Fibroblast of upper back skin (primary cell): ENCODE measurements at places on chromosomes 5 and 9.
A peak's percentile ranks its signal among the peaks of the same experiment; 100 is the strongest.

DNA sequence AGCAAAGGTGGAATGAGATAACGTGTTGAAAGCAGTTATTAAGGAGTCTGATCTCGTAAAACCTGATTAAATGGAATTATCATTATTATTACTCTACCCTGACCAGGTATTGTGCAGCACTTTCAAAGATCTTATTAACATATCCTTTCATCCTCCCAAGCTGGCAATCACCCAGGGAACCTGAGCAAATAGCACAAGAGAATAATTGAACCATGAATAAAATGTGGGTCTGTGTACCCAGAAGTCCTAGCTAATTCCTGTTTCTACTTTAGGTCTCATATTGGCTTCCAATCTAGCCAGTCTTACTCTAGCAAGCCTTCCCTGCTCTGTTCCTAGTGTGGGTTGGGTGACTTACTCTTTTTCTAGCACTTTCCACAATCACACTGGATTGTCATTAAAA is 162.2 kb upstream of the STK32A start:
- DNase-seq = no peak

GRCh38 chr9:18699764-18700163 is 225.8 kb downstream of the ADAMTSL1 start:
- DNase-seq = no peak

- peak; percentile 57 for DNase-seq
Measured at GRCh38 chr9:130235558-130236435, 29.8 kb upstream of the HMCN2 start.

DNA sequence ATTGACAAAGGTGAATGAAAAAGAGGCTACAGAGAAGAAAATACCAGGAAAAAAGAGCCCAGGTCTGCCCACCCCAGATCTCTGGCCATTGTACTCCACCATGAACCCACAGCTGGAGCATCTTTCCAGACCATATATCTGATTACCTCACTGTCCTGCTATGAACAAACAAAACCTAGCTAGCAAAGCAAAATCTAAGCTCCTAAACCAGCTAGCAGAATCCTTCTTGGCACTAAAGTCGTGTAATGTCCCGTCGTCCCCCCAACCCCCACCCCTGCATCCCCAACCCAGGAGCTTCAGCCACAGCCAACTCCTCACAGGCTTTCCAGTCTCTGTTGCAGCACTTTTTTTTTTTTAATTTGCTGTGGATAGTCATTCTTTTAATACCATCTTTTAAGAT is 2.5 kb downstream of the C1QTNF3 start:
- DNase-seq = peak; percentile 41

DNA sequence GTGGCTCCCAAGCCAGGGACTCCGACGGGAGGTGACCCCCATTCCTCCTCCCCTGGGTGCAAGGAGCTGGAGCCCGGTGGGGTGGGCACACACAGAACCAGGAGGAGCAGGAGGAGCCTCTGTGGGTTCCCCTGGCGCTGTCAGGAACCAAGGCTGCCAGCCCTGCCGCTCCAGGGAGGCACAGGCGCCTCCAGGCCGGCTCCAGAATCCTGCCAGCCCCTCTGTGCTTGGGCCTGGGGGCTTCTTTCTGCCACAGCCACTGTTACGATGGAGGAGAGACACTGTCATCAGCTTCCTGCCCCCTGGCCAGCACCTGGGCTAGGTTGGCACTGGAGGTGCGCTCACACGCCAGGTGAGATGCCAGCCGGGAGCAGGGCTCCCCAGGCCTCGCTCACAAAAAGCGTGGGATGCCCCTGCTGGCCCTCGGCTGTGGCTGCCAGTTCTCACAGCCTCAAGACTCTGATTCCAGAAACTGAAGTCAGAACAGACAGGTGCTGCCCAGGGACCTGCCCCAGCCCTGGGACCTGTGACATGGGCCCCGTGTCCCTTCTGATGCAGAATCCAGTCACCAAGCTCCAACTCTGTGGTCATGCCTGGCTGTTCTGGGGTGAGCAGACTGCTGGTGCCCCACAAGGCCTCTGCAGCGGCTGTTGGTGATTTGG is 37.4 kb upstream of the UBAC1 start:
- no peak for DNase-seq

GRCh38 chr5:140270008-140270407 is 32.9 kb downstream of the PFDN1 start:
- DNase-seq = no peak

DNA sequence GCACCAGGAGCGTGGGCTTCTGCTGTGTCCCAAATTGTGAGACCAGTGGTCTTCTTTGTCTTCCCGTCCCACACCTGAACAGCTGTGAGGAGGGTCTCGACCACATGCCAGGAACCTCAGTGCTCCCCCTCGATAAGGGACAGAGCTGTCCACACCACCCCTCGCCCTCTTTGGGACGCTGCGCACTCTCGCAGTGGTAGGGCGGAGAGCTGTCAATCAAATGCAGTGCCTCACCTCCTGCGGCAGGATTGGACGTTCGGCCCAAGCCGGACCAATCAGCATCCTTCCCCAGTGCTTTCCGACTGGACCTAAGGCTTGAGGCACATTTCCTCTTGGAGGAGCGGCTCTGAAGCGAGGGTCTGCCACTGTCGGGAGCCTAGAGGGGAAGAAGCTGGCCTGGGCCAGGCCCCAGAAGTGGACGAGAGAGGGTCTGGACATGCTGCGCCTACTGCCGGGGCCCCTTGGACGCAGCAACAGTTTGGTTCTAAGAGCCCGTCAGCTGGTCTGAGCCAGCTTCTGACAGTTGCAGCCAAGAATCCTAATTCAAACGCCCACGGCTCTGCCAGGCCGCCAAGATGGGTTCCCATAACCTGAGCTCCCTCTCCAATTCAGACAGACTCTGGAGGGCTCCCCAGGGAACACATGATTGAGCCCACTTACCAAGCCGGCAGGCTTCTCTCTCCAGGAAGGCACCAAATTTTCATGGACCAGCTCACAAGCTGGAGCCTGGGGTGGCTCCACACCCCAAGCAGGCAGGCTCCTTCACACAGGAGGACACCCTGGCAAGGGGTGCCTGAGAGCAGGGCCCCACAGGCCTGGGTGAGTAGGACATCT is 28.1 kb upstream of the ADAMTS2 start:
- no peak for DNase-seq

- DNase-seq = peak; percentile 92
Measured at GRCh38 chr5:179313849-179314521, 31.3 kb downstream of the ADAMTS2 start.

DNA sequence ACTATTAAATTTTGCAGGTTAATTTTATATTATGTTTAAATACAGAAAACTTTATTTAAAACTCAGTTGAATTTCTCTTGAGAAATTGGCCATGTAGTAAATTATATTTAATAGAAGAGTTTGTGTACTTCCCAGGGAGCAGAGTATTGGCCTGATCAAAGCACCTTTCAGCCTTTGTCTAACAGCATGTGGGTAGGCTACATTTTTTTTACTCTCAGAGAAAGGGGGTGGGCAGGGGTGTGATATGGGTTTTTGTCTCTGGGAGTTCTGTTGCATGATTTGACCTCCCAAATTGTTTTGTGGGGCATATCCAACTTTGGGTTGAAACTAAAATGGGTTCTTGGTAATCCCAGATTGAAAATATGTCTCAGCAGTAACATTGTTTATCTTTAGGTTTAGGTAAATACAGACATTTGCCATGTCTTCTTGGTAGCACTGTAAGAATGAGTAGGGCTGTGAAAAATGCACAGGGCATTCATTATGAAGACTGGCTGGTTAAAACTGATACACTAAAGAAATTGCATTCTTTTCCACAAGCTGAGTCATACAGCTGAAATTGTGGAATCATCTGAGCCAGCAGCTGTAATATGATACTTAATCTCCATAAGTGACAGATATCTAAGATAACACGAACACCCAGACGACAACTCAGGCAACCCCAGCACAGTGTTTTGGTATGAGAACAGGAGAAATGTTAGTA is 75.4 kb upstream of the CDKN2B start:
- DNase-seq = peak; percentile 96

DNA sequence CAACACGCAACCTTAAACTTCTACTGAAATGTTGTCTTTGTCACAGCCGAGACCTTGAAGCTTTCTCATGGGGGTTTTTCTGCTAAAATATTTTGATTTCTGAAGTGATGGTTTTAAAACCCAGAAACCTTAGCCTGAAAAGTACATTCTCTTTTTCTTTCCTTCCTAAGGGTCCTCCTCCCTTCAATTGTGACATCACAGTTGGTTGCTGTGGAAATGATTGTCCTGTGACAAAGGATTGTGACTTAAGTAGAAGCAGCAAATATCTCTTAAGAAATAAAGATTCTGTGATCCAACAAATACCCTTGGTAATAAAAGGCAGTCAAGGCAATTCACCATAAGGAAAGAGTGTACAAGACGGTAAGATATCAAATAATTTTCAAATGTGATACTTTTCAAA is 125.2 kb downstream of the SEMA6A start:
- no peak for DNase-seq
